Activated T-cell treated with anti-CD3 and anti-CD28 coated beads, Interleukin-2, amount 50 U/mL, for 1 hour (primary cell): ENCODE measurements at places on chromosomes 7 and 10.

GRCh38 chr10:97805096-97805884 lies 33.5 kb upstream of the SFRP5 start:
- no peak for DNase-seq

GRCh38 chr7:148348466-148348865 lies 242.1 kb upstream of the C7orf33 start:
- no peak for DNase-seq

DNA sequence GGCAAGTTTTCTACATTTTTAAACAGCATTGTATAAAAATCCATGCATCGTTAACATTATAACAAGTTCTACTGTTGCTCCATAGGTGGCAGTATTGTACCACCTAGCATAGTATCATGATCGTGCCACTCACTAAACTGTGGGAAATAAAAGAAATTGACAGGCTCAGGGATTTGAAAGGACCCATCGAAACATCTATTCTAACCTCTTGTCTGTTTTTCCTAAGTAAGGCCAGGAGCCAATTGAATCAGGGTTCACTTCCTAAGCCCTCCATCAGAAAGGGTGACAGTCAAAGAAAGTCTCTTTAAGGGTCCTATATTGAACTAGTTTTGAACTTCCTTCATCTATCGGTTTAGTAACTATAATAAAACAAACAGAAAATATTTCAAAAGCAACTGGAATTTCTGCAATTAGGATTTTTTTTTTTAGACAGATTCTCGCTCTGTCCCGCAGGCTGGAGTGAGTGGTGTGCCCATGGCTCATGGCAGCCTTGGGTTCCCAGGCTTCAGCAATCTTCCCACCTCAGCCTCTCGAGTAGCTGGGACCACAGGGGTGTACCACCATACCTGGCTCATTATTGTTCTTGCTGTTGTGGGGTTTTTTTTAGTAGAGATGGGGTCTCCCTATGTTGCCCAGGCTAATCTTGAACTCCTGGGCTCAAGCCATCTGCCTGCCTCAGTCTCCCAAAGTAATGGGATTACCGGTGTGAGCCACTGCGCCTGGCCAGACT lies 9.4 kb downstream of the HACD1 start:
- DNase-seq, result no peak

DNA sequence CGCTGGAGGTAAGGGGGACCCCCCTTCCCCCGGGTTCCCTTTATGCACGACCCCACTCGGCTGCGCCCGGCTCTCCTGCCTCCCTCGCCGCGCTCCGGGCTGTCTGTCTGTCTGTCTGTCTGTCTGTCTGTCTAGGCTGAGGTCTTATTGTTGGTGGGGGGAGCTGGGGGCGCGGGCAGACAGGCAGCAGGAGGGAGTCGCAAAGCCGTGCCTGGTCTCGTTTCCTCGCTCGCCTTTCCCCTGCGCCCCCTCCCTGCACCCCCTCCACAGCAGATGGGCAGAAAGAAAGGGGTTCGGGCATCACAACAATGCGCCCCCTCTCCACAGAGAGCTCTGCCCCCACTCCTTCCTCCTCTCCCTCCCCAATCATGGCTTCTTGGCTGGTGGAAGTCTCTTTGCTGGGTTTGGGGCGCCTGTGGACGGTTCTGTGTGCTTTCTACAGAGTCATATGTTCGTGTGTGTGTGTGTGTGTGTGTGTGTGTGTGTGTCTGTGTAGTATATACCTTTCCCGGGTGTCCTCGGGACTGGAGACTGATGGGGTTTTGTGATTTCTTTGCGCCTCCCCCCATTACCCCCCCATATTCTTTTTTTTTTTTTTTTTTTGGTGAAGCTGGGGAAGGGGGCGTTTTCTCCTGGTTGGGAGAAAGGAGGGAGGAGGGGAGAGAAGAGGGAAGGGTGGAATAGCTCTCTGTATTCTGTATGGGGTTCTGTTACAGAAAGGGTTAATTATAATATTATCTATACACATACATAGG lies 1.9 kb downstream of the AUTS2 start:
- DNase-seq, result no peak
